ENCODE measurements at places on chromosomes 3 and 15.

GRCh38 chr3:141334627-141335250 is 33.6 kb upstream of the ZBTB38 start:
- no peak for DNase-seq

DNA sequence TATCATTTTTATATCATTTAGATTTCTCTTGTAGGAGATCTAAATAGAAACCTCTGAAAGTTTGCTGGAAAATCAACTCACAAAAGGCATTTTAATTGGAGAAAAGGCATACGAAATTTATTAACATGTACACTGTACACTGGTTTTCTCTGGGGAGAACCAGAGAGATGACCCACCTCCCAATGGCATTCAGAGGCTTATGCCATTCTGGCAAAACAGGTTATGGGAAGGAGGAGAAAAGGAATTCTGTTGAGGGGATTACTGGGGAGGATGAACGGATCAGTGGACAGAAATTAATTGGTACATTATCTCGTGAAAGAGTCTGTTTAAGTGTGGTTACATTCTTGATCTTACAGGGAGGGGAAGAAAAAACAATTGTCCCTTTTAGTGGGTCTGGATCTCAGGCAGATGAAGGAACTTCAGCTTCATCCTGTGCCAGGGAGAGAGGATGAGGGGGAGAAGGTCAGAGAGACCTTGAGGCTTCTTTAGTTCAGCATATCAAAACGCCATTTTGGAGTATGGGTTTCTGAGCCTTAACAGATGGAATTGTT is 16.5 kb downstream of the RAB11A start:
- DNase-seq: no peak

GRCh38 chr15:57592836-57593420 is 1.2 kb downstream of the MYZAP start:
- DNase-seq: no peak

DNA sequence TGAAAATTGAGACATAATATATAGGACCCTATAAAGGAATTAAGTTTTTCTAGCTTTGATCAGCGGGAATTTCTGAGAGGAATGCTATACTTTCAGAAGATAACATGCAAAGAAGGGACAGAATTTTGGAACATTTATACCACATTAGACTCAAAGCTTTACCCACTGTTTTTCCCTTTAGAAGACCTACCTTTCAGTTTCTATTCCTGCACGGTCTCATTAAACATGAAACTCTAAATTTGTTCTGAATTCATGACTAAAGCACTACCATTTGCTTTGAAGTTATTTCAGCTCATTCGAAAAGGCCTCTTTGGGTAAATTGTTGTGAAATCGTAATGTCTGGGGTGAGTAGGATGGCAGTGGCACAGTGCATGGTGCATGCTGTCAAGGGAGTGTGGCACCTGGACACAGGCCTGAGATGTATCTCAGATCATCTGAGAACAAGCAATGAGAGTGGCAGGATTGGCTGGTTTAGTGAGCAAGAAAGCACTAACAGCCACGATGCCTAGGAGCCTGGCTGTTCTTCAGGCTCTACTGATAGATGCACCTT is 42.5 kb downstream of the CHCHD4 start:
- no peak for DNase-seq

GRCh38 chr3:44893097-44893496 is 18.7 kb downstream of the TGM4 start:
- DNase-seq: no peak

GRCh38 chr15:100500226-100500990 is 28.3 kb downstream of the CERS3 start:
- DNase-seq: no peak

DNA sequence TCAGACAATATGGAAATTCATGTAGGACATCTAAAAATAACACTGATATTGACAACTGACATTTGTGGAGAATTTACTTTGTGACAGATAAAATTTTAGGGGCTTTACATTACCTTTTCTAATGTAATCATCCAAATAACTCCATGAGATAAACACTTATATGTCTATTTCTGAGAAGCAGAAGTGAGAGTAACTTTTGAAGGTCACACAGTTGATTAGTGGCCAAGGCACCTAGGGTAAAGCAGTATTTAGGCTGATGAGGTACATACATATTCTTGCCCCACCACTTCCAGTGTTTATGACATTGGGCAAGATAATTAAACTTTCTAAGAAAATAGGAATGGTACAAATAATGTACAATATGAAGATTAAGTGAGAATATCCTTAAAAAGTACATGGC is 248.4 kb downstream of the CPNE4 start:
- no peak for DNase-seq

DNA sequence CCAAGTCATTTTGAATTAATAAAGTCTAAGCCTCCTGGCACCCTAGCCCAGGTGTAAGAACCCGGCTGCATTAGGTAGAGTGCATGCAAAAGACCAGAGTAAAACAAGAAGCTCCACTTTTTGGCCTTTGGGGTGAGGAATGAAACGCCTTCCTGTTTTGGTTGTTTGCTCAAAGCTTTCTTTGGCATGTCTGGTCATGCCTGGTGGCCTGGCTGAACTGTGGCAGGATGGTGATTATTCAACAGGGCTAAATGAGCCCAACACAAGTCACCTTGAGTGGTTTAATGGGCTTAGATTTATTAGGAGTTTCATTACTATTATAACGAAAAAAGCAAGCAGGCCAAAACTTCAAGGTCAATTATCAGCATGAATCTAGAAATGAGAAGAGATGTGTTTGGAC is 40.9 kb upstream of the LDHAL6B start:
- no peak for DNase-seq

- no peak for DNase-seq
Observed at GRCh38 chr3:195035345-195036202, 235.4 kb downstream of the XXYLT1 start.

DNA sequence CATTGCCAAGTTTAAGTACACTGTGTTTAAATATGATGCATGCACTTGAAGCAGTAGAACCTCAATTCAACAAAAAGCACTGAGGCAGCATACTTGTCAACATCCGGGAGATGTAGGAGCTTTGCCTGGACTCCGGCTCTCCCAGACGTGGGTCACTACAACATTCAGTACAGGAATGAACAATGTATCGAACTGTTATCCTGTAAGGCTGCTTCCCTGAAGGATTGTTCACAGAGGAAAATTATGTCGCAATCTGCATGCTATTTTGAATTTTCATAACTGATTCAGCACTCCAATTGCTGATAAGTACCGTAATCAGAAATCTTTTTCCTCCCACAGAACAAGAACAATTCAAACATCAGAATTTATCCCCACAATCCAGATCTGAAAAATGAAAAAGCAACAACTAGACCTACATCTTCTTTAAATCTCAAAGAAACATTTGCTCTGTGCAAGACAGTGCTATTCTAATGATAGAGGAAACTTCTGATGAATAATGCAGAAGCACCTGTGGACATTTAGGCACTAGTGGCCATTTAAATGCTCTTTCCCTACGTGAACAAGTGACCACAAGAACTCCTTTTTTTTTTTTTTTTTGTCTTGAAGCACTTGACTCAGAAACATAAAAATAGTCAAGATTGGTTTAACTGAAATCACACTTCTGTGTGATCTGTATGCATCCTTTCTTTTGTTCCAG is 113.4 kb downstream of the PLCH1 start:
- DNase-seq: no peak

DNA sequence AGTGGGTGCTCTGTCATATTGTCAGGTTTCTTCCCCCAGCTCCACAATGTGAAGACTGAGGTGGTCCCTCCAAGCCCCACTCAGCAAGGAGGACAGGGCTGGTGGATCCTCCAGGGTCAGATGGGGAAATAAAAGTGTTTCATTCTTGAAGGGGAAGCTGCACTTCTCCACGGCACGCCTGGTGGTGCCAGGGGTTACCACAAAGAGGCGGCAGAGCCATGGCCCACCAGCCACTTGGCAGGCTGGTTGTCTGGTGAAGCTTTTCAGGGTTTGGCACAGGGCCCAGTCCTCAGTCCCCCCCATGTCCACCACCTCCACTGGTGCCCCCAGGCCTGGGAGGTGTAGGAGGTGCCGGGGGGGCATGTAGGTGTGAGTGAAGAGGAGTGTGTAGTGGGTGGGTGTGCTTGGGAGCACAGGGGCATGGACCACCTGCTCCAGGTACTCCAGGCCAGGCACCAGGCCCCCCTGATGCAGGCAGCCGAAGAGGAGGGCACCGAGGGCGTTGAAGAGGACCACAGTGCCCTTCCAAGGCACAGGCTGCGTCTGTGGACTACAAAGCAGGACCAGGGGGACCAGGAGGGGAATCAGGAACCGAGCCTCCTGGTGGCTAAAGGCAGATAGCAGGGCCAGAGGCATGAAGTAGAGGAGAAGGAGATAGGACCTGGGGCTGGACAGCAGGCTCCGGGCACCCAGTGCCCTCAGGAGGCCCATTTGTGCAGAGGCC is 5.0 kb upstream of the NCBP2 start:
- DNase-seq: no peak

DNA sequence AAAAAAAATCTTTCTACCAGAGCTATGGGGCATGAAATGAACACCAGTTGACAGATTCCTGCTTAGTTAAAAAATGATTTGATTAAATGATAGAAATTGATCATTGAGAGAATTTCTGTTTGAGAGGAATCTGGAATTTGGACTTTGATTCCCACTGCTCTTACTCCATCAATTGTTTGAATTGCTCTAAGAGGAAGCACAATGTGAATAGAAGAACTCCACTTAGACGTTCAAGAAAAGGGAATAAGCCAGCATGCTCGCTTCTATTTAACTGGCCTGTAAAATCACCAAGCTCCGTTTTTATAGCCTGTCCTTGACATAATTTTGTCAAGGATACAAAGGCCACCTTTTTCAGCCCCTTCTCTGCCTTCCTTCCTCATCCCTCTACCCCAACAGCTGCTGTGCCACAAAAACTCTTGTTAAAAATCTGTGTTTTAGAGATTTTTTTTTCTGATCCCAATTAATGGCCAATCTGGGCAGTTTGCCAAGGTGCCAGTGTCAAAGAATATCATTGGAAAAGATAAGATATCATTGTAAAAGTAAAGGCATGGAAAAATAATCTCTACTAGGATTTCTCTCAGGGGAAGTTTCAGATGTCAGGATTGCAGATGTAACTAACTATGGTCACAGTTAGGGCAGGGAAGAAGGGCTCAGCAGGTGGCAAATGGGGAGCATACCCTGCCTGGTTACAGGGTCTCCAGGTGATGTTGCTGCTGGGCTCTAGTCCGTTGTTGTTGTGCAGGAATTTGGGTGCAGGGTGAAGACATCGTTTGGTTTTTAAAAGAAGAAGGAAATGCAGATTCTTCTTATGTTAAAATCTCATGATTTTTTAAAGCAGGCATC is 301.8 kb upstream of the PDZRN3 start:
- no peak for DNase-seq

- DNase-seq: no peak
Observed at GRCh38 chr15:40038275-40038637, 725 bp downstream of the SRP14 start.

GRCh38 chr15:50552238-50552637 is 5.8 kb upstream of the USP50 start:
- no peak for DNase-seq

GRCh38 chr3:136305879-136306278 is 55.7 kb downstream of the PCCB start:
- DNase-seq: no peak

DNA sequence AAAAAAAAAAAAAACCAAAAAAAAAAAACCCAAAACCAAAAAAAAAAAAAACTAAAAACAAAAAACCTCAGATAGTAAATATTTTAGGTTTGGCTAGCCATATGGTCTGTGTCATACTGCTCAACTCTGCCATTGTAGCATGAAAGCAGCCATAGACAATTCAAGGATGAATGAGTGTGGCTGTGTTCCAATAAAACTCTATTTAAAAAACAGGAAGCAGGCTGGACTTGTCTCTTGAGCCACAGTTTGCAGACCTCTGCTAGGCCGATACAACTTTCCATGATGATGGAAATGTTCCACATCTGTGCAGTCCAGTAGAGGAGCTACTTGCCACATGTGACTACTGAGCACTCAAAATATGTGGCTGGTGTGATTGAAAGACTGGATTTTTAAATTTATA is 11.1 kb downstream of the EFCAB12 start:
- no peak for DNase-seq

DNA sequence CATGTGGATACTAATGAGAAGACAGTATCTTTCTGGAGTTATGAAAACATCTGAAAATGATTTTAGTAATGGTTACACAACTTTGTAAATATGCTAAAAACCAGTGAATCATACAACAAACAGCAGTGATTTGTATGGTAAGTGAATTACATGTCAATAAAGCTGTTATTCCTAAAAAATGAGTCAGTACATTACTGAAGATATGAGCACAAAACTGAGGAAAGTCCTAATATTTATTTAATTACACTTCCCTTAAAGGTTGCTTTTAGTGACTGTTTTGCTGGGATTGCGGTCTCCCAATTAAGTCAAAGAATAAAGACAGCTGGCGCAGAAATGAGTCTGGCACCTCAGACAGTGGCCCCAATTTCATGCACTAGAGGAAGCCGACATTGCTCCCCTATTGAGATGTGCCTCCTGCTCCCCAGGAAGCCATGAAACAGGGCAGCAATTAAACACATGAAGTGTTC is 50.9 kb upstream of the FSIP1 start:
- DNase-seq: no peak

DNA sequence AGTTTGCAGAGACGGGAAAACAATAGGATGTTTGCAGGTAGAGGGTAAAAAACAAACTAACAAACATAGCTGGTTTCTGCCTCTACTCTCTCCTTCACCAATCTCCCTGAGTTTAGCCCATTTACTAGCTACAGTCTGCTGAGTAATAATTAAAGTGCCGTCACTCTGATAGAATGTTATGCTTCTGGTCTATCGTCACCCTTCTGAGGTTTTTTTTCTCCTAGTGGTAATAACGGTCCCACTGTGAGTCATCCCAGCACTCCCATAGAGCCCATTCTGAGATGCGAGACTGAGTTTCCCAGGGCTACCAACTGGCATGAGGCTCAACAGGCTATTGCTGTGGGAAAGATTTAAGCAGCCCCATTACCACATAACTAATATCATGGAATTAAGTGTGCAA is 56.4 kb downstream of the PLAAT1 start:
- DNase-seq: no peak

DNA sequence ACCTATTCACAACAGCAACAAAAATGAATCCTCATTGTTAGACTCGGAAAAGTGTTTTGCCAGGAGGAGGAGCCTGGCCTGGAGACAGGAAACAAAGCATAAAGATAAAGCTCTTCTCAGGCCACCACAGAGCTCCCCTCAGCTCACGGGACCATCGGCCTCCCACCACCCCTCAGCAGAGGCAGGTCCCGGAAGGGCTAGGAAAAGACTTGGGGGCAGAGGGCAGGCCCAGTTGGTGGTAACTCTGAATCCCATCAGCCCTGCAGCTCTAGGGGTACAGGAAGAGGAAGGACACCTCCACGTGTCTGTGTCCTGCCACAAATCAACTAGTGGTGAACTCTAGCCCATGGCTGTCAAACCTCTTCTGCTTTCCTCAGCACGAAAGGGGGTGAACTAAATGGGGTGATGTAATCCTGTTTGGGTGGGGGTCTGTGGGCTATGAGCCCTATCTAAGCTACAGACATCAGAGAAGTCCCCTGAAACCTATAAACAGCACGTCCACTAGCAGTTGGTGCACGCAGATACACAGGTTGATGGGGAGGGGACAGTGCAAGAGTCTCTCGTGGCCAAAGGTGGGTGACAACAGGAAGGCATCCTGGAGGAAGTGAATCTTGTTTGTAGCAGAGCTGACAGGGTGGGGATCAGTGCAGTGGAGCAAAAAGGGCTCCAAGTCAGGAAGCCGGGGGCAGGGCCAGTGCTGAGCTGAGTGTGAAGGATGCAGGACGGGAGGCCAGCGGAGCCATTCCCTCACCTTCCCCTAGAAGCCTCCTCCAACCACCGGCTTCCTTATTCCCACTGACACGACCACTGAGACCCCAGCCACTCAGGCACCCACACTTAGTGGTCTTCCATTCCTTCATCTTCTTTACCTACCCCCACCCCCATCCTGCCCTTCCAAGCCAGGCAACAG is 111.1 kb upstream of the HACD2 start:
- DNase-seq: no peak

Data from CD4-positive, alpha-beta T cell treated with Interleukin-6 at 100 ng/mL for 8 hours (primary cell).